Activated T-cell treated with anti-CD3 and anti-CD28 coated beads for 48 hours (primary cell): ENCODE measurements at places on chromosomes 6 and 20.

DNA sequence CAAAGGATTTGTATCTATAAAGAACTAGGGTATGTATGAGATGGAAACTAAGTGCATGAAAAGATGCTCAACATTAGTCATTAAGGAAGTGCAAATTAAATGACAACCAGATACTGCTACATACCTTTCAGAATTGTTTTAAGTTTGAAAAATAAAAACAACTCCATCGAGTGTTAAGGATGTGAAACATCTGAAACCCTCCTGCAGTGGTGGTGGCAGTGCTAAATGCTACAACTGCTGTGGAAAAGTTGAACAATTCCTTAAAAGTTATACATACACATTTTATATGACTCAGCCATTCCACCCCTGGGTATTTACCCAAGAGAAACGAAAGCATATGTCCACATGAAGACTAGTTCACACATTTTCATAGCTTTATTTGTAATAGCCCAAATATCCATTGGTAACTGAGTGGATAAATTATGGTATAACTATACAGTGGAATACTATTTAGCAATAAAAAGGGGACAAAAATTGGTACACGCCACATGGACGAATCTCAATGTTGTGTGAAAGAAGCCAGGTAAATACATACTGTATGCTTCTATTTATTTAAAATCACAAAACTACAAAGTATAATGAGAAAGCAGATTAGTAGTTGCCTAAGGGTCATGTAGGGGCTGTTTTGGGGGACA lies 10.6 kb downstream of the ARMH2 start:
- no peak for DNase-seq

DNA sequence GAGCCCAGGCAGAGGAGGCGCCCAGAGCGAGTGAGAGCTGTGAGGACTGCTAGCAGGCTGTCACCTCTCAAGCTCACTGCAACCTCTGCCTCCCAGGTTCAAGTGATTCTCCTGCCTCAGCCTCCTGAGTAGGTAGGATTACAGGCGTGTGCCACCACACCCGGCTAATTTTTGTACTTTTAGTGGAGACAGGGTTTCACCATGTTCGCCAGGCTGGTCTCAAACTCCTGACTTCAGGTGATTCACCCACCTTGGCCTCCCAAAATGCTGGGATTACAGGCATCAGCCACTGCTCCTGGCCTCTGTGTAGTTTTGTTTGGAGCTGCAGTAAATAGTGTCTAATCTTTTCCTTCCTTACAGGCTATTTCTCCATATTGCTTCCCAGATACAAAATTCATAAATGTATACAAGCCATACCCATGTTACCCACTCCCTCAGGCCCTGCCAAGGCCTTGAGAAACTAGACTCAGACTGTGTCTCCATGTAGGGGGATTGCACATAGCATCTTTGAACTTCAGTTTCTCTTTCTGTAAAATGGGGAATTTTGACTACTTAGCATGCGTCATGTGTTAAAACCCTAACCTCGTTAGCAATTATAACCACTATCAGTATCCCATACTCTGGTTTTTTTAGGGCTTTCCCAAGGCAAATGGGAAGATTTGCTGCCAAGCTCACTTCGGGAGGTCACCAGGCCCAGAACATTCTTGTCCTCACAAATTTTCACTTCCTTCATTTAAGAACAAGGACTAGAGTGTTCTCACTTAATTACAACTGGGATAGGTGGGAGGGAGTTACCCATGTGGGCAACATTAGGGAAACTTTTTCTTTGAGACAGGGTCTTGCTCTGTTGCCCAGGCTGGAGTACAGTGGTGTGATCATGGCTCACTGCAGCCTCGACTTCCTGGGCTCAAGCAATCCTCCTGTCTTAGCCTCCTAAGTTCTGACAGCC lies 67.3 kb upstream of the DDR1 start:
- DNase-seq = no peak

DNA sequence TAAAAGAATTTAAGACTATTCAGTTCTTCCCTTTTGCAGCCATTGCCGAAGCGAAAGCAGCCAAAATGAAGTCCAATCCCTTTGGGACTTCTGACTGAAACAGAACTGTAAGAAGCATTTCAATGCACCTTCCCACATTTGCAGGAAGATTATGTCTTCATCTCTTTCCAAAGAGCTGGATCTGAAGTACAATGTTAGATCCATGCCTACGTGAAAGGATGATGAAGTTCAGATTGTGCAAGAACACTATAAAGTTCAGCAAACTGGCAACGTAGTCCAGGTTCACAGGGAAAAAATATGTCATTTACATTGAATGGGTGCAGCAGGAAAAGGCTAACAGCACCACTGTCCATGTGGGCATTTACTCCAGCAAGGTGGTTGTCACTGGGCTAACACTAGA lies 6.0 kb upstream of the FILIP1 start:
- no peak for DNase-seq

DNA sequence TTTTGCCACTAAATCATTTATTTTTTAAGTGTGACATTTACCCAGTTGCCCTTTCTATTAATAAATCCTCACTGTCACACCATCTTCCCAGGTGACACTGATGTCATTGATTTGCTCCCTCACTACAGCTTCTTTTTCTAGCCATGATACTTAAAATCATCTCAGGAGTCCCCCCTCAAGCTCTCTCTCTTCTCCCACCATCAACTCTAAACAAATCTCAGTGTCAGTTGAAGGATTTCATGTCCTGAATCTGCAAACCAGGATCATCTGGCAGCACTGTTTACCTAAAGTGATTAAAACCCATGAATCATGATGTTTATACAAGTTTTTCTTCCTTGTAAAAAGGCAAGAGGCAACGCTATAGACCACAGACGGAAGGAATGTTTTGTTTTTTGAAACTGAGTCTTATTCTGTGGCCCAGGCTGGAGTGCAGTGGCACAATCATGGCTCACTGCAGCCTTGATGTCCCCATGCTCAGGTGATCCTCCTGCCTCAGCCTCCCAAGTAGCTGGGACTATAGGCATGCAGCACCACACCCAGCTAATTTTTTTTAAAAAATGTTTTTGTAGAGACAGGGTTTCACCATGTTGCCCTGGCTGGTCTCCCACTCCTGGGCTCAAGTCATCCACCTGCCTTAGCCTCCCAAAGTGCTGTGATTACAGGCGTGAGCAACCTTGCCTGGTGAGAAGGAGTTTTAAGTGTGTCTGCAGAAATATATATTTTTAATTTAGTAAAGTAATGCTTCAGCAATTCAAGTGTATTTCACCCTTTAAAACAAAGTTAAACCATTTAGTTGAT lies 30.1 kb upstream of the SH3BGRL2 start:
- DNase-seq = no peak

DNA sequence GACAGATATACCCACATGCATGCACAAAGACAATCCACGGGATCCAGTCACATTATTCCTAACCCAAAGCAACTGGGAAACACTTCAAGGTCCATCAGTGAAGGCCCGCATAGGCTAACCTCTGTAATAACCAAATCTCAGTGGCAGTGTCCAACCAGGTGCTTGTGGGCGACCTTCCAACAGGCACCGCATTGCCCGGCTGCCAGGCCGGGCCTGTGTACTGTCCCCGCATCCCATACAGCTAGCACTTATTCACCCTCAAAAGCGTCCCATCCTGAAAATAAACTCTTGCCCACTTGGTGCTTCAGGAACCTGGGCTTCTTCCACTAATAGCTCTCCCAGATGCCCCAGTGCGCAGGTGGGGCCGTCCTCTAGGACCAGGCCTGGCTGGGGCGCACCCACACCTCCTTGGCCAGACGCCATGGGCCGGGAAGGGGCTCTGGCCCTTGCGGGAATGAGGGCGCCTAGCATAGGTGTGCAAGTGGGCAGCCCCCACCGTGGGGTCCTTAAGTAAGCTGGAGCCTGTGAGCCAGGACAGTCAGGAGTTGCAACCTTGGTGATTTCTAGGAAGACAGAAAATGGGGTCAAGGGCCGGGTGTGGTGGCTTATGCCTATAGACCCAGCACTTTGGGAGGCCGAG lies 1.1 kb upstream of the ENTPD6 start:
- no peak for DNase-seq

DNA sequence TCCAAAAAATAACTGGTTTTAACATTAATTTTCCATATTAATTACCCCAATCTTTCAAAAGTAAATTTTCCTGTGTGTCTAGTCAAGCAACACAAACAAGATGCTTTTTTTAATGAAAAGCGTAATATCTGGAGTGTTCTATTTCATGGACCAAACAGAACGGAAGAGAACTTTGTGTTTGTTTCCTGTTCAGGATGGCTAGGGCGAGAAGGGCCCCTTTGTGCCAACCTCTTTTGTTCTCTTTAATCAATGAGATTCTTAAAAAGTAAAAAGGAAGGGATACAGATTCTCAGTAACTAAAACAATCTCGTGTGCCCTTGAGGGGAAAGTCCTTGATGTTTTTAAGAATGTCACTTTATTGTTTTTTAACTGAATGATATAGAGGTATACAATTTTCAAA lies 55.7 kb downstream of the GNAS start:
- DNase-seq = no peak

- no peak for DNase-seq
Measured at GRCh38 chr20:14580418-14581074, 243.1 kb upstream of the FLRT3 start.

- no peak for DNase-seq
Measured at GRCh38 chr20:45959956-45960630, 11.9 kb downstream of the ZNF335 start.

- DNase-seq = no peak
Measured at GRCh38 chr6:21332660-21333059, 260.9 kb upstream of the SOX4 start.

DNA sequence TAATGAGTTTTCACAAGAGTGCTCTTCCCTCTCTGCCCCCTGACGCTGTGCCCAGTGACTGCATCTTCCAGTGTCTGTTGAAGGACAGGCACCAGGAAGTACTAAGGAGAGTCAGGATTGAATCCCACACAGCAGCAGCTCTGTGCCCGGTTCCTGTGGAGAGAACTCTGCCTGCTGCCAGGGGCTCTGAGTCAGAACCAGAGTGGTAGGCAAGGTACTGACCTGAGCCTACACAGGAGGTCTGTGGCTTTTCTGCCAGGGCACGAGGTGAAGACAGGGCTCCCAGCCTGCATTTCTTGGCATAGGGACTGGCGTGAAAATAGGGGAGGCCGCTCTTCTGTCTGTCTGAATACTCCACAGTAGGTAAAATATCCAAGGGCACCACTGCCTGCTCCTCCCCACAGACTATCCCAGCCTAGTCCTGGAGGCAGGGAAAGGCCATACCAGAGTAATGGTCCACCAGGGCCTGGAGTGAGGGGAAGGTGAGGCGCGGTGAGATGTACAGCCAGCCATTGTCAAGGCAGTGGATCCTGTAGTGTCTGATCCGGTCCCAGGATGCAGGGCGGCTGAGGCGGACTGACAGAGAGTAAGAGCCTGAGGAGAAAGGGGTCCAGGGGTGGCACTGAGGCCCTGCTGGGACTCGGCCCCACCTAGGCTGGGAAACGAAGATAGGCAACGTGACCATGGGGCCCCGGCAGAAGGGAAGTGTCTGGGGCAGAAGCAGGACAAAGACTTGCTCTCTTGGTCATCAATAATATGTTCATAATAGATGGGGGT lies 9.4 kb downstream of the RAB5IF start:
- no peak for DNase-seq

GRCh38 chr6:23277521-23278179 lies 708.3 kb downstream of the HDGFL1 start:
- DNase-seq = no peak

DNA sequence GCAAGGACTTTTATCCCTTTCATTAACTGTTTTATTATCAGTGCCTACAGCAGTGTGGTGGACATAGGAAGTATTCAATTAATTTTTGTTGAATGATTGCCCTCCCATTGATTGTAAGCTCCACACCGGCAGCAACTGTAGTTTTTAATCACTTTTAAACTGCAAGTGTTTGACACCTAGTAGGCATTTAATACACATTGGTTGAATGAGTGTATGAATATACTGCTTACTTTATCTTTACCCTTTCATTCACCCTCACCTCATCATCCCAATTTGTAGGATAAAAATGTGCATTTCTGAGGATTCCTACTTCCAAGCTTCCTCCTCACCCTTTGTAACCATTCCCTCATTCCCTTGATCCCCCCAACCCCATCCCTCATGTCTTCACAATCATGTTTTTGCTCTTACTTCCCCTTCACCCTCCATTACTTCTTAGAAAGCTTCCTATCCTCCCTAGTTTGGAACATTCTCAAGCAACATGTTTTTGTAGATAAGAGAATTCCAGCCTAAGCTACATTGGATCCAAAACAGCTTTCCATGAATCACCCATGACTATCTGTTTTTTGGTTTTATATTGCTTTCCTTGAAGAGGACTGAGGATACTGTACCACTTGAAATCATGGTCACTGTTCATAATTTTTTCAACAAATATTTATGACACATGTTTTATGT lies 955 bp upstream of the SLC26A8 start:
- no peak for DNase-seq

- DNase-seq = no peak
Measured at GRCh38 chr20:40957265-40957760, 71.3 kb upstream of the TOP1 start.

GRCh38 chr6:30258204-30258603 lies 45.0 kb upstream of the TRIM26 start:
- no peak for DNase-seq

- DNase-seq = no peak
Measured at GRCh38 chr6:106124437-106125430, 38.6 kb downstream of the PRDM1 start.

GRCh38 chr6:77021232-77021631 lies 442.1 kb downstream of the HTR1B start:
- no peak for DNase-seq
